Spinal cord (tissue), 10 donors: ENCODE measurements at places on chromosomes 6 and 20. TPM values are rescaled to one million over a fixed set of nuclear protein-coding genes. Genes with fewer than 3 reads are reported as not detected.

DNA sequence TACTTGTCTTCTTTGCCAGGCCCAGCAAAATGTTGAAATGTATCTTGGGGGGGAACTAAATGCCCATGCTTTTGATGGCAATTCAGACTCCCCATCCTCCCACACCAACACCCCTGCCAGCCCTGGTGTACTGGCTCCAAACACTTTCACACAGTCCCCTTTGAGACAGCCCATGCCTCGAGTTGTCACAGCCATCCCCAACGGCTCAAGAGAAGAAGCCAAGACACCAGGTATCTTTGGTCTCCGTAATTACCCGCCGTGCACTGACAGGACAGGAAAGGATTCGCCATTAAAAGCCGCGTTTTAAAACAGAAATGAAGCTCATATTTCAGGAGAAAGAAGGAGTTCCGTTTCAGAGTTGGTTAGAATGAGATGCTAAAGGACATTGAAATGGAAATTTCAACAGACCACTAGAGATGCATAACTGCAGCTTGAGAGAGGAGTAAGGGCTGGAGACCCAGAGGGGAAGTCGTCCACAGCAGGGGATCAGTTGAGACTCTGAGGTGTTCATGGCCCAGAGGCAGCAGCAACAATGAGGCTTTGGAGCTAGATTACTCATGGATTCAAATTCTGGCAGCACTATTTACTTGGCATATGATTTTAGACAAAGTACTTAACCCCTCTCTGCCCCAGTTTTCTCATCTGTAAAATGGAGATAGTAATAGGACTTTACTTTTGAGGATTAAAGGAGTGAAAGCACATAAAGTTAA is 63.5 kb upstream of the ADGRF1 start:
- H3K4me3 ChIP-seq = no peak overlapping the region
- no peak overlapping the region for H3K27ac ChIP-seq
- no peaks in the 10 kb centered on the region for H3K4me1 ChIP-seq

- no peak overlapping the region for H3K27ac ChIP-seq
- H3K27me3 ChIP-seq = peaks cover 2% of the 10 kb centered on the region
- no peaks in the 10 kb centered on the region for H3K4me1 ChIP-seq
- no peak for DNase-seq
These were observed 19.5 kb upstream of the TAF4 start for GRCh38 chr20:62085206-62085605.

- H3K4me3 ChIP-seq = no peak overlapping the region
- H3K4me1 ChIP-seq = no peaks in the 10 kb centered on the region
- no peaks in the 10 kb centered on the region for H3K27me3 ChIP-seq
- no peak for DNase-seq
- no peaks in the 10 kb centered on the region for H3K36me3 ChIP-seq
These were observed 13.4 kb downstream of the TRIM38 start for GRCh38 chr6:25975923-25976560.

Gene SLX4IP
- 10.5 TPM for polyA plus RNA-seq

Gene ECT2L
- 0.67 TPM for polyA plus RNA-seq

DNA sequence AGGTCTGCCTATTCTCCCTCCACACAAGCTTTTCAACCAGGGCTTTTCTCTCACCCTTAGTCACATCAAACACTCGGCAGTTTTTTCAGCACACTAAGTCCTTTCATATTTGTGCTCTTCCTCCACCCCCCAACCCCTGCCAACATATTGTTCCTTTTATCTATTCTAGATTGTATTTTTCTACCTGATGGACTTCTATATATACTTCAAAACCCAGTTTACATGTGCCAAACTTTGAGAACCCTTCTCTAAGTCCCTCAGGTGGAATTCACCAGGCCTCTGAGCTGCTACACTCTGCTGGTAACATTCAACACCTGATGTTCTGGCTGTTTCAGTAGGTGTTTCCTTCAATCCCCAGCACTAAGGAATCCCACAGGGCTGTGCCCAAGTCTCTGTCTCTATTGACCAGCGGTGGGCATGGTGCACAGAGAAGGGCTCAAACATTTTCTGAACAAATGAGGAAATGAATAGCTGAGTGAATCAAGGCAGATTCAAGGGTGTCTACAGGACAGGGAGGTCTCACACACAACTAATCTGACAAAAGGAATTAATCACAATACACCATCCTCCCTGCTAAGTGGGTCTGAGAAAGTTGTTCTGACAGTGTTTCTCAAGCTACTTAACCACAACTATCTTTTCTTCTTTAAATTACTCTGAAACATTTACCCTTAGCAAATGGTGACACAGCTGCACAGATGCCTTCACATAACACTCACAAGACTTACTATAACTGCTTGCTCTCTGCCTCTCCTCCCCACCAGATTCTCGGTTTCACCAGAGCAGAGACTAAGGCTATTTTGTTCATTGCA is 166.5 kb downstream of the TSHZ2 start:
- H3K4me3 ChIP-seq = no peak overlapping the region
- no peak overlapping the region for H3K27ac ChIP-seq
- H3K36me3 ChIP-seq = no peaks in the 10 kb centered on the region
- no peaks in the 10 kb centered on the region for H3K27me3 ChIP-seq
- no peak for DNase-seq
- H3K4me1 ChIP-seq = peaks cover 3% of the 10 kb centered on the region

Gene DST
- 429 TPM for polyA plus RNA-seq

- H3K27ac ChIP-seq = no peak overlapping the region
- no peaks in the 10 kb centered on the region for H3K36me3 ChIP-seq
- H3K27me3 ChIP-seq = no peaks in the 10 kb centered on the region
These were observed 359.7 kb downstream of the MAFB start for GRCh38 chr20:40329321-40329720.

GRCh38 chr6:142542704-142543233 is 241.0 kb downstream of the ADGRG6 start:
- H3K27ac ChIP-seq = no peak overlapping the region
- DNase-seq = no peak
- no peaks in the 10 kb centered on the region for H3K27me3 ChIP-seq
- H3K36me3 ChIP-seq = no peaks in the 10 kb centered on the region
- no peaks in the 10 kb centered on the region for H3K4me1 ChIP-seq

DNA sequence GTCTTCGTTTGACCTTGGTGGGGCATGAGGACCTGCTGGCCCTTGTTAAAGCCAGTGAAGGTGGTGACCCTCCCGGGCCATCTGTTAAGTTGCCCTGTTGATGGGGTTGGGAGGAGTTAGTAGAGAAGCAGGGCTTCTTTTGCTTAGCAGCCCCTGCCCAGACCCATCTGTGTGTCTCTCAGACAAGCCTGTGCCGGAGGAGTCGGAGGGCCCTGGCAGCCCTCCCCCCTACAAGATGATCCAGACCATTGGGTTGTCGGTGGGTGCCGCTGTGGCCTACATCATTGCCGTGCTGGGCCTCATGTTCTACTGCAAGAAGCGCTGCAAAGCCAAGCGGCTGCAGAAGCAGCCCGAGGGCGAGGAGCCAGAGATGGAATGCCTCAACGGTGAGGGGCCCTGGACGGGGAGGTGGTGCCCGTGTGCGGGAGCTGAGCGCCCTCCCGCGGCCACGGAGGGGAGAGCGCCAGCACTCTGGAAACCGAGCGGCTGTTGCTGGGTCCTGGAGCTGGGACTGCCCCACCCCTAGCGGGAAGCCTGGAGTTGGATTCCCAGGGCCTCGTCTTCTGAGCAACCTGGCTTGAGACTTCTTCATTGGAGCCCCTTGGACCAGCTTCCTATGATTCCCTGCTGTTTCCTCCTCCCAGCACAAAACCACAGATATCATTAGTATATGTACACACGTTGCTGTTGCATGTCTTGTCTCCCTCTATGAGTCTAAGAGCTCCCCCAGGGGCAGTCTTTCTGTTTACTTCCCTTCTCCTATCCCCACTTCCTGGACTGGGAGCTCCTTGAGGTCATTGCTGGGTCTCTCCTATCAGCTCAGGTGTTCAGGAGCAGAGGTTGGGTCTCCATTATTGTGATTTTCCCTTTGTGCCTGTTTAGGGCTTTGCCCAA is 27.6 kb upstream of the SRF start:
- no peaks in the 10 kb centered on the region for H3K27me3 ChIP-seq
- H3K4me3 ChIP-seq = no peak overlapping the region

DNA sequence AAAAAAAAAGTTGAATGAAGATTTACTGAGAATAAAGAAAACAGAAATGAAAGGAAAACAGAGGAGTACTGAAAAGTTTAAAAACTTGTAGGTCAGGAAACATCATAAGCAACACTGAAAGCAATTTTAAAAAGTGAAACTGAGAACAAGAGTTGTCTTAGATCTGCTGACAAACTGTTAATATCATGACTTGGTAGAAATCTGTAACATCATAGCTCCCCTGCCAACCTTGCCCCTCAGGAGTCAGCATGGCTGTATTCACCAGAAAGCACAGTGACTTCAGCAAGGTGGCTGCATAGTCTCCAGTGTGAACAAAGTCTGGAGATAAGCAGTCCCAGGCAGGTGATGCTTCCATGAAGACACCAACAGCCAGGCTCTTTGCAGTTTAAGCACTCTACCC is 5.3 kb downstream of the NAA20 start:
- H3K27me3 ChIP-seq = no peaks in the 10 kb centered on the region
- peaks cover 21% of the 10 kb centered on the region for H3K36me3 ChIP-seq
- no peak overlapping the region for H3K4me3 ChIP-seq
- H3K4me1 ChIP-seq = peaks cover 16% of the 10 kb centered on the region

DNA sequence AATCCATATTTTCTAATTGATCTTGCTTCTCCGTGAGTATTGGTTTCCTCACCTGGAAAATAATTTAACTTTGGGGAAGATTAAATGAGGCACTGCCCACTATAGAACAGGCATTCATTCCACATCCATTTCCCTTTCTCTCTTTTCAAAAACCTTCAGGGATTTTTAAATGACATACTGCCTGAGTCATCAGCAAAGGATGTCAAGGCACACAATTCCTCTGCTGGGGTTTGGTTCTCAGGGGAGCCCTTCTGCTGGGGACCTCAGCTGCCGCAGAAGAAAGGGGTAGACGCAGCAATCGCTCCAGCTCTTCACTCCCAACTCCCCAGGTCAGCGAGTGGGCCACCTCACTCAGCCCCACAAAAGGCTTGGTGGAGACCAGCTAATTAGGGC is 90.7 kb upstream of the BACH2 start:
- H3K36me3 ChIP-seq = no peaks in the 10 kb centered on the region
- no peaks in the 10 kb centered on the region for H3K4me1 ChIP-seq
- H3K27me3 ChIP-seq = no peaks in the 10 kb centered on the region
- H3K27ac ChIP-seq = no peak overlapping the region

DNA sequence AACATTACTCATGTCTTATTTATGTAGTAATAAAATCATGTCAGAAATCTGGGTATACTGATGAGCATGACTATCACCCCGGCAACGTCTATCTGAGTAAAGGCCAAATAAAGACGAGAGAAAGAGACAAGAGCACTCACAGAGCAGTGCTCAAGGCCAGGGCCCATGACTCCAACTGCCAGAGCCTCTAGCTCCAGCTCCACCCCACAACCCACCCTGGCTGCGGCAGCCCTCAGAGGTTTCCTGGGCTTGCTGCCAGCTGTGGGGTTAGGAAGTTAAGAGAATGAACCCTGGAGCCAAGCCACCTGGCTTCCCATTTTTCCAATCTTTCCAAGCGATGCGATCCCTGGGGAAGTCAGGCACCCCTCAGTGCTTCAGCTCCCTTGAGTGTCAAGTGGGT is 92.0 kb upstream of the PAX1 start:
- H3K27ac ChIP-seq = no peak overlapping the region
- H3K36me3 ChIP-seq = no peaks in the 10 kb centered on the region
- H3K4me3 ChIP-seq = no peak overlapping the region
- H3K27me3 ChIP-seq = no peaks in the 10 kb centered on the region

DNA sequence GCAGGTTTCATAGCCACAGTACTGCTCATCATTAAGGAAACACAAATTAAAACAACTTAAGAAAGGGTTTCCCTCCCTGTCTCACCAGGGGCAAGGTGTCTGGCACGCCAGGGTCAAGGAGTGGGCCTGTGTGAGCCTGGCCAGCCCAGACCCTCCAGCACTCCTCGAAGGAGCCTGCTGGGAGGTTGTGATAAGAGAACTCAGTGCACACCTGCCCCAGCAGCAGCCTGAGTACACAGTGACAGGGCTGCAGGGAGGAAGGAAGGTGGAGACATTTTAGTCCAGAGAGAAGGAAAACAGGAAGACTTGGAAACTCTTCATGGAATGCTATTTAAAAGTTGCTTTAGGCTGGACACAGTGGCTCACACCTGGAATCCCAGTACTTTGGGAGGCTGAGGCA is 14.1 kb downstream of the NINL start:
- no peak for DNase-seq
- H3K36me3 ChIP-seq = peaks cover 8% of the 10 kb centered on the region
- no peak overlapping the region for H3K27ac ChIP-seq
- no peaks in the 10 kb centered on the region for H3K27me3 ChIP-seq
- H3K4me3 ChIP-seq = no peak overlapping the region

- H3K27me3 ChIP-seq = no peaks in the 10 kb centered on the region
- H3K27ac ChIP-seq = no peak overlapping the region
- DNase-seq = no peak
- no peak overlapping the region for H3K4me3 ChIP-seq
These were observed 157.0 kb upstream of the CITED2 start for GRCh38 chr6:139531148-139532115.

Gene PPP1R3G
- 2.8 TPM for polyA plus RNA-seq

GRCh38 chr6:85116475-85116874 is 333.4 kb upstream of the NT5E start:
- no peaks in the 10 kb centered on the region for H3K36me3 ChIP-seq
- H3K4me1 ChIP-seq = no peaks in the 10 kb centered on the region
- H3K4me3 ChIP-seq = no peak overlapping the region
- H3K27ac ChIP-seq = no peak overlapping the region
- DNase-seq = no peak

Gene SLC22A1
- polyA plus RNA-seq = not detected

Gene ZNF311
- 6.9 TPM for polyA plus RNA-seq

GRCh38 chr6:4364711-4365110 is 229.3 kb upstream of the ECI2 start:
- H3K27ac ChIP-seq = no peak overlapping the region
- peaks cover 9% of the 10 kb centered on the region for H3K4me1 ChIP-seq
- no peak overlapping the region for H3K4me3 ChIP-seq
- no peaks in the 10 kb centered on the region for H3K27me3 ChIP-seq

GRCh38 chr6:19836799-19837510 is at the start of gene ID4:
ID4 (plus strand) TSS chr6:19837370; CDS start chr6:19837755, 385 bp downstream.
- DNase-seq = peak; percentile 99
- H3K4me1 ChIP-seq = peaks cover 4% of the 10 kb centered on the region
- peak within 1 kb of the TSS; percentile 78 for H3K4me3 ChIP-seq
- H3K27ac ChIP-seq = peak within 1 kb of the TSS; percentile 97
- H3K27me3 ChIP-seq = peaks cover 4% of the 10 kb centered on the region
- H3K36me3 ChIP-seq = peaks cover 9% of the 10 kb centered on the region

Gene MOXD1
- polyA plus RNA-seq = 32.9 TPM

DNA sequence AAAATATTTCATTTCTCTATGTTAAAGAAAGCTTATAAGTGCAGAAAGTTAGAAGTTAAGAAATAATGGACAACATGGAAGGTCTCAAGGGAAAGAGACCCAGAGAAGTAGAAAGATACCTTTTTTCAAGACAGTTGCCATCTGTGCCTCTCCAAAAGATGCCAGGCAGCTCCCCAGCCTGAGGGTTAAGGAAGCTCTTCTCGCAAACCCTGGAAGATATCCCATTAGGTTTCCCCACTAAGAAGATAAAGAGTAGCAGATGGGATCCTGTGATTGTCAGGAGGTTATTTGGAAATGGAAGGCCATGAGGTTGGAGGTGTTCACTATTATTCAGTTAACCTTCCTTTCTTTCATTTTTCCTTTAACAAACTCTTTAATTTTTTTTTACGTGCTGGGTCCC is 110.1 kb upstream of the SIM1 start:
- no peak overlapping the region for H3K4me3 ChIP-seq
- DNase-seq = no peak
- H3K4me1 ChIP-seq = no peaks in the 10 kb centered on the region
- no peak overlapping the region for H3K27ac ChIP-seq
- no peaks in the 10 kb centered on the region for H3K36me3 ChIP-seq

Gene TP53TG5
- polyA plus RNA-seq = 1.7 TPM
